ENCODE measurements at places on chromosomes 11 and 22.

DNA sequence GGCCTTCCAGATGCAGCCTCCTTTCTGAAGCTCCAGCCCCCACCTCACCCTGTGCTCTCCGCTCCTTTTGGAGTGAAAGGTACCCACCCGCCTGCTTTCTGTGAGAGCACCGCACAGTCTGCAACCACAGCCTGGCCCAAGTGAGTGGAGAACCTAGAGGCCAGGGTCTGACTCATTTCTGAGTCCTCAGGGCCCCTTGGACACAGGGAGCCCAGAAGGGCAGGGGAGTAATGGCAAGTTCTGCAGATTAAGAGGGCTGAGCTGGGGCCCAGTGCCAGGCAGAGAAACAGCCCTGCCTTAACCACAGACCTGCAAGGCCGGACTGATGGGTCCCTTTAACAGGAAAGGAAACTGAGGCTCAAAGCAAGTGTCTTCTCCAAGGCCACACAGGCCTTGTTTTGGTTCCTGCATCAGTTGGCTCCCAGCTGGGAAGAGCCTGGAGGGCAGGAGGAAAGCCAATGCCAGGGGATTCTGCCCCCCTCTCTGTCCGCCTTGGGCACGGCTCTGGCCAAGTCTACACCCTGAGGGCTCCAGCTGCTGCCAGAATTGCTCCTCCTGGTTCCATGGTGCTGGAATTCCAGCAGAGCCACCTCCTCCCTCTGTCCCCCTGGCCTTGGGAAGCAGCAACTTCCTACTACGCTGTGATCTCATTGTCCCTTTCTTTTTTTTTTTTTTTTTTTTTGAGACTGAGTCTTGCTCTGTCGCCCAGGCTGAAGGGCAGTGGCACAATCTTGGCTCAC lies 55.1 kb downstream of the CYTH4 start:
- no peak for DNase-seq

GRCh38 chr22:38272373-38273134 lies at the start of gene TMEM184B:
Gene TMEM184B, minus strand, starts transcription at chr22:38273010. Its CDS starts 25,049 bp downstream, at chr22:38247961.
- DNase-seq: peak; percentile 63

DNA sequence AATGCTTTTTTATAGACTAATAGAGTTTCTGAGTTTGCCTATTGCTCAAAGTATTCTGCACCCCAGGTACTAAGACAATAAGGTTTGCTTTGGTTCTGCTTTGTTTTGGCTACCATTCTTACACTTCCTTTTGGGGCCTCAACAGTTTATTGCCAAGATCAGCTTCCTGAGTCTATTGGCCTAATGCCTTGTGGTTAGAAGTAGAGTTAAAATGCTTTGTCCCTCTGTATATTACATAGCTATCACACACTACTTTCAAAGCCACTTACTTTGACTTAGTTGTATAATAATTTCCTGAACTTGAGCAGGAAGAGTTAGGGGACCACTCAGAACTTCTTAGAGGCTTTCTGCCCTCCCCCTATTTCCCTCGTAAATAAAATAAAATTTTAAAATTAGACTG lies 96.5 kb downstream of the DLG2 start:
- no peak for DNase-seq

DNA sequence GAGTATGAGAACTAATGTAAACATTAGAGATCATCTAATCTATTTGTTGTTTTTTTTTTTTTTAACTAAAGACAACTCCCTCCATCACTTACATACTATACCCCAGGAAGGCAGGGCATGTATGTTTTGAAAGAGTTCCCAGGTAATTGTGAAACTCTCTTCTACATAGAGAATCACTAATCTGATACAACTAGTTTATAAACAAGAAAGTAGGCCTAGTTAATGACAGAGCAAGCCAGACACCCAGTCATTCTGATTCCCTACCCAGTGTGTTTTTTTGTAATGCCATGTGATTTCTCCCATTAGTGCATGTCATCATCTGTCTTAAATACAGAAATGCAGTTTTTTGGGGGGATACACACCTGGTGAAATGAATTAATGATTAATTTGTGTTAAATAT lies 120.9 kb downstream of the C11orf65 start:
- DNase-seq: no peak

GRCh38 chr11:112661146-112661545 lies 300.1 kb upstream of the NCAM1 start:
- no peak for DNase-seq

- DNase-seq: no peak
Measured at GRCh38 chr11:14713496-14714244, 70.1 kb downstream of the PDE3B start.

DNA sequence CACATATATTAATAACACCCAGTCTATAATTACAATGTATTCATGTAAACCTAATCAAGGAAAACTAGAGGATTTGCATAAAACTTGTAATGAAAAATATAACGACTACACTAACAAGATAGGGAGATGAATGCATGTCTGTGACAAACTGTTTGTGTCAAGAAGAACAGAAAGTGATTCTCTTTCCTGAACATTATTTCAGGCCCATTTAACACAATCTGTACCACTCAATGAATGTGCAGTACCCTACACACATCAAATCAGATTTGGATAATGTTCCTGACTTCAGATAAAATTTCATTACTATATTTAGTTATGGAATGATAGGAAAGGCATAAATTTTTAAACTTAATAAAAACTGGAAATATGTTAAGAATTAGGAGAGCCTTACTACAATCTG lies 93.1 kb downstream of the CADM1 start:
- DNase-seq: no peak

DNA sequence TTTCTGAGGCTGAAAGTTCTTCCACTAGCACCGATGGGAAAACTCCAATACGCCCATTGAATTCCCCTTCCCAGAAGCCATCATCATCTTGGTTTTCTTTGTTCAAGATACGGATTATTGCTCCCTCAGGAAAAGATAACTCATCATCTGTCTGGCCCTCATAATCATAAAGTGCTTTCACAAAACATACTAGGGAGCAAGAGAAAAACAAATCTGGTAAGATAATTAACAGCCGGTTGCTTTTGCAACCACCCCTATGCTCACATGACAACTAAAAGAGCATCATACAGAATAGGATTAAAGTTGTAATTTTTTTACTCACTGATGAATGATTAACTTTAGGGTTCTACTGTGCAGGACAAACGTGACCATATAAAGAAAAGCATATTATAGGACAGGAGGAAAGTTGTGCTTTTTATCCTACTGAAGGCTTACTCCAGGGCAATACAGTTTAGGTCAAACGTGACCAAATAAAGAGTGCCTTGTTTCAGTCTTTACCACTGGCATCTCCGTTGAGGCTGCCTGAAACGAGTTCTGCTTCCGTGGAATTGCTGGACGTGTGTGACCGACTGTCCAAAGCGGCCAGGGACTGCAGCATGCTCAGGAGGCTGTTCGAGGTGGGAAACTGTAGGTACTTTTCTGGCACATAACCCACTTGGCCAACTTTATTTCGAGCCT lies 28.6 kb downstream of the ATG16L2 start:
- DNase-seq: no peak

DNA sequence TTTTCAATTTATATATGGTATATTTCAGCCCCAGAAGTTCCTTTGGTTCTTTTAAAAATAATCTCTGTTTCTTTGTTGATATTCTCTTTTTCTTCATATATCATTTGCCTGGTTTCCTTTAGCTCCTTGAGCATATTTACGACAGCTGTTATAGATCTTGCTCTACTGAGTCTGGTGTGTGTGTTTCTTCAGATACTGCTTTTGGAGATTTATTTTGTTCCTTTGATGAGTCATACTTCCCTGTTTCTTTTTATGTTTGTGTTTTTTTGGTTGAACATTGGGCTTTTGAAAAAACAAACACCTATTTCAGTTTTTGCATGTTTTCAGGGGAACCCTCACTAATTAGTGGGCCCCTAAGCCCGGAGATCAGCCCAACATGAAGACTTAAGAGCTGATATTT lies 23.3 kb downstream of the GLB1L2 start:
- DNase-seq: no peak
